Activated T-helper 2 cell treated with anti-CD3 and anti-CD28 coated beads, Interferon-gamma antibody, Interleukin-2, Interleukin-4, amounts not matched to agents 10 μg/mL and 5 μg/mL and 100 μg/mL, durations not matched to agents 14 hours and 24 hours and 36 hours (primary cell): ENCODE measurements at places on chromosomes 1 and 21.
A peak's percentile ranks its signal among the peaks of the same experiment; 100 is the strongest.

DNA sequence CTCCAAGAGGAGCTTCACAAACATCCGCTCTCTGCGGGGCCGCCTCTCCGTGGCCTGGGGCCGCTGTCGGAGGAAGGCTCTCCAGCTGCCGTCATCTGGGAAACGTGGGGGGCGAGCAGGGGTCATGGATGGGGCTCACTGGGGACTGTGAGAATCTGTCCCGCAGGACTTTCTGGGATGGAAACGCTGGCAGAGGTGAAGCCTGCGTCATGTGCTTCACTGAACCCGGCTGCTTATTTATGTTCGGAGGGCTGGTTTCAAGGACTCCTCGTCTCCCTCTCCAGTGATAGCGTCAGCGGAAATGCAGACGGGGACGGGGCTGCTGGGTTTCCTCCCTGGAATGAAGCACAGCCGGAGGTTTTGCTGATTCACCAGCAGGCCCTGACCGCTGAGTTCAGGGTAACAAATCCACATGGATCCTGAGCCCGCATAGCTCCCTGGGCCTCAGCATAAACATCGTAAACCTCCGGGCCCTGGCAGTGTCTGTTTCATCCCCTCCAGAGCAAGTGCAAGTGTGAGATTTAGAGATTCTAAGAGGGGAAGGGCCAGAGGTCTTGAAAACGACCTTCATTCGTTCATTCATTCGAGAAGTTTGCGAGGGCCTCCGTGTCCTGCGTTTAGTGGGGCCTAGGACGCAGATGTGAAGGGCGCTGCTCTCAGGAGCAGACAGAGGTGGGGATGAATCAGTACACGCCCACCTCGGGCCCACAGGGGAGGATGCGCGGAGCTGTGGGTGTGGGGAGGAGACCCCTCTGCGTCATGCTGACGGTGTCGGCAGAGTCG is 7.0 kb upstream of the POFUT2 start:
- no peak for DNase-seq

- DNase-seq = no peak
Observed at GRCh38 chr1:160401487-160401805, 1.1 kb downstream of the VANGL2 start.

DNA sequence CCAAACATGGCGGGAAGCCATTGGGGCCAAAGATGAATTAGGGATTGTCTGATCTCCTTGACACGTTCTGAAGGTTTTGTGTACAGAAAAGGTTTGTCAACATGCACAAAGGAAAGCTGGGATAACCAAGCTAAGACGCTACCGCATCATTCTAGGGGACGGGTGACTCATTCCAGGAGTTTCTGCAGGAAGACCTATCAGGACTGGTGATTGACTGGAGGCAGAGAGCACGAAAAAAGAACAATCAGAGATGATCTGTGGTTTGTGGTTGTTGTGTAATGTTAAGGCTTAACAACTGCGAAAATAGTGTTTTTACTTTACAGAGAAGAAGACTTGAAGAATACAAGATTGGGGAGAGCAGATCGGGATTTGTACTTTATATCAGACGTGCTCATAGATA is 22.2 kb upstream of the ERG start:
- DNase-seq = peak; percentile 14

- DNase-seq = no peak
Observed at GRCh38 chr1:19824541-19824940, 9.5 kb upstream of the RNF186 start.

GRCh38 chr1:221015159-221015790 is 136.0 kb downstream of the HLX start:
- no peak for DNase-seq

- no peak for DNase-seq
Observed at GRCh38 chr21:26846036-26846931, 1.1 kb upstream of the ADAMTS1 start.

DNA sequence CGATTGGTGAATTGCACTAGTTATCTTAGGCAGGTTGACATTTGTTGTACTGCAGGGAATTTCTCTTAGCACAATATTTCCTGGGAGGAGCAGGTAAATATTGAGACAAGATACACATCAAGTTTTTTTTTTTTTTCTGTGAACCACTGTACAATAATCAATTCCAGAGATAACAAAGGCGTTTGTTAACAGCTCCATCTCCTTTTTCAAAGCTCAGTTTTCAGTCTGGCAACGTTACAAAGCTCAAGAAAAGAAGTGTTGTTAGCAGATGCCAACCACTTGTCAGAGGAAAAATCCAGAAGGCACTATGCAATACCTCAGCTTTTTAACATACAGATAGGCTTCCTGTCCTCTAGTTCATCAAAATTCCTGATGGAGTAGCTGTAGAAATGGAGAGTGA is 40.9 kb upstream of the DAB1 start:
- DNase-seq = no peak

DNA sequence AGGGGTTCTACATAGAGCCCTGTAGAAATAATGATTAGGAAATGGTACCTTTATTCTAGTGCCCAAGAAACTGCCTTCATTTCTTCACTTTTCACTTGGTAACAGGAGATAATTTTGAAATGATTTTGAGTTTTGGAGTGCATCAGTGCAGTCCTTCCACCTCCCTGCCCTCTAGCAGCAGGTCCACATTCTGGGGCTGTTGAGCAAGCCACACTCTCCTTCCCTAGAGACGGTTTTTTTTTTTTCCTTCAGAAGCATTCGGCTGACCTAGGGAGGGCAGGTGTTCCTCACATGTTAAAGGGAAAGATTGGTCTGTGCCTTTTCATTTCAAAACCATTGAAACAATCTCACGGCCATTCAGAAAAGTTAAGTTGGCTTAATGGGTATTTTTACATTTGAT is 39.8 kb downstream of the SLC37A1 start:
- no peak for DNase-seq

GRCh38 chr1:54519709-54520108 is 28.3 kb upstream of the ACOT11 start:
- no peak for DNase-seq

DNA sequence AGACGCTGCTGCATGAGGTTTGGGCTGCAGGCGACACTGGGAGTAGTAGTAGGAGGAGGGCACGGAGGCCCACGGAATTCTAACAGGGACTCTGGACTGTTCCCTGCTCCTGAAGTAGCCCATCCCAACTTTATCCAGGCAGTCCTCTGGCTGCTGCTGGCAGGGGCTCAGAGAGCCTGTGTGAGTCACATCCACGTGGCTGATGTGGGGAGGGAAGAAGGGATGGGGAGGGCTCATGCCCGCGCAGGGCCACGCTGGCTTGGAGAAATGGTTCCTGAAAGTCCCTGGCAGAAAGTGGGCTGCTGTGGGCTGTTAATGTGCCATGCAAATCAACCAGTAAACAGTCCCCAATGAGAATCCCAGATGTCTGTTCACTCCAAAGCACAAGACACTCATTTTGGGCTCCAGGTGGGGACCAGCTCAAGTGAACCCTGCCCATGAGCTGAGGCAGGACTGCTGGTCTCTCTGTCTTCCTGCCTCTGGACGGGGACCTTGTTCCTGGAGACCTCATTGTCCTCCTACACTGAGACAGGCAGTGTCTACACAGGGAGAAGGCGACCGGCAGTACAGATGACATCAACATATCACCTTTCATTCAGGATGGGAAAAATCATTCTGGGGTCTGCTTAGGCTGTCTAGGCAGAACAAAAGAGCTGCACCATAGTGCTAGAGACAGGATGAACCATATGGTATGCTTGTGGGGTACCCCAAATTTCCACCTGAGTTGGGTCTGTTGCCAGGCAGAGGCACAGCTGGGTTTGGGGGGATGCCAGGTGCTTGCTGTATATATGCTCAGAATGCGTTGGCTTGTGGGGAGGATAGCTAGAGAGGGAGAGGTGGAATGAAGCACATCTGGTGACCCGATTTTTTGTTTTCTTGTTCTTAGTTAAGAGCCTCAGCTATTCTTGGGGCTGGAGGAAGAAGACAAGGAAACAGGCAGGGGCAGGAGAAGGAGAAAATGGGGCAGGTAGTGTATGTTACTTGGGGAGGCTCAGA is 57.9 kb upstream of the FMOD start:
- no peak for DNase-seq

DNA sequence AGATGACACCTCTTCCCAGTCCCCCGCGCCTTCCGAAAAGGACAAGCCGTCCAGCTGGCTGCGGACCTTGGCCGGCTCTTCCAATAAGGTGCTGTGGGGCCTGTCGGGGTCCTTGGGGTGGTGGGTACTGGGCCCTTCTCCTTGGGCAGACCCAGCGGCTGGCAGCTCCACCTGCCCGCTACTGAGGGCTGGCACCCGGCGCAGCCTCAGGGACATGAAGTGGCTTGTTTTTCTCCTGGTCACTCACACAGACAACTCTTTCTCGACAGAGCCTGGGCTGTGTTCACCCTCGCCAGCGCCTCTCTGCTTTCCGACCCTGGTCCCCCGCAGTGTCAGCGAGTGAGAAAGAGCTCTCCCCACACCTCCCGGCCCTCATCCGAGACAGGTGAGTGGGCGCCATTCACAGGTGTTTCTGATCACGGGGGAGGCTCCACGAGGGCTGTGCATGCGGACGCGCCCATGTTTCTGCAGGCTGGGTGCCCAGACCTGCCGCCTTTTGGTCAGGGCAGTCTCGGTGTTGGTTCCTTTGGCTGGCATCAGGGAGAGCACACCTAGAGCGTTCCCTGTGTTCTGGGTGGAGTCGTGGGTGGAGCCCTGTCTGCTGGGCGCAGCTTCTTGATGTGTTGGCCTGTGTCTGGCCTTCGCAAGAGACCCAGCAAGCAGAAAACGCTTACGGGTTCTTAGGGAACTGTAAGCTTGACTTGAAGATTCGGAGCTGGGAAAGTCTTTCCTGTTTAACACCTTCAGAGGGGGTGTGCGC is 75.1 kb downstream of the SKI start:
- DNase-seq = no peak

- no peak for DNase-seq
Observed at GRCh38 chr21:19529031-19529430, 1125.4 kb upstream of the TMPRSS15 start.

DNA sequence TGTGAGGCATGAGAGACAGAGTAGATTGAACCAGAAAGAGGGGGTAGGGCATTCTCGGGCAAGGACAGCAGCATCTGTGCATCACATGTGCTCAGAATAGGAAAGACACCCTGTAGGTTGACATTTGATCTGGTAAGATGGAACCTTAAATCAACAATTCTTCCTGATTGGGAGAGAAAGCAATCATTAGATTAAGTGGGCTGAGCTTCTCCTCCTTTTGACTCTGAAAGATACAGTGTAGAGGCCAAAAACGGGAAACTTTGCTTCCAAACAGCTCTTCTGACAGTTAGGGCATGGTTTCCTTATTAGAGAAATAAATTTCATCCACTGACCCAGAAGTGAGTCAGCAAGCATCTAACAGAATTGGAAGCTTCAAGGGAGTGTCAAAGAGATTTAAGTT is 9.7 kb downstream of the KIF14 start:
- DNase-seq = no peak
